ENCODE measurements at places on chromosomes 6 and 20.

- no peak for DNase-seq
Measured at GRCh38 chr6:161064915-161065314, 73.3 kb downstream of the MAP3K4 start.

DNA sequence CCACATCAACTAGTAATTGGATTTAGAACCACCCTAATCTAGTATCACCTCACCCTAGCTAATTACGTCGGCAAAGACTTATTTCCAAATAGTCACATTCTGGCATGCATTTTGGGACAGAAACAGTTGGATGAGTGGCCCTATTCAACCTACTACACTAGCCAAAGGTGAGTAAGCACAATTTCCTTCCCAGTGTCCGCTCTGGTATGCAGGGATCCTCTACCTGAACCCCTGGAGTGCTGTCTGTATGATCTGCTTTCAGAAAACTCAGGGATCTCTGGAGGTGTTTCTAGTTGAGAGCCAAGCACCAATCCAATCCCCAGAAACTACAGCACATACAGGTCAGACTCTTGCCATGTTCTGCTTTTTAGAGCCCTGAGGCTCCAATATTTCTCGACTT lies 717.4 kb upstream of the MANEA start:
- no peak for DNase-seq

- DNase-seq: no peak
Measured at GRCh38 chr6:166693880-166694279, 66.8 kb upstream of the RPS6KA2 start.

- DNase-seq: no peak
Measured at GRCh38 chr20:2612073-2612472, 40.4 kb upstream of the NOP56 start.

- peak; percentile 14 for DNase-seq
Measured at GRCh38 chr6:136226027-136226673, 24.0 kb downstream of the MTFR2 start.

GRCh38 chr6:135128268-135128914 lies 52.7 kb upstream of the MYB start:
- DNase-seq: no peak

DNA sequence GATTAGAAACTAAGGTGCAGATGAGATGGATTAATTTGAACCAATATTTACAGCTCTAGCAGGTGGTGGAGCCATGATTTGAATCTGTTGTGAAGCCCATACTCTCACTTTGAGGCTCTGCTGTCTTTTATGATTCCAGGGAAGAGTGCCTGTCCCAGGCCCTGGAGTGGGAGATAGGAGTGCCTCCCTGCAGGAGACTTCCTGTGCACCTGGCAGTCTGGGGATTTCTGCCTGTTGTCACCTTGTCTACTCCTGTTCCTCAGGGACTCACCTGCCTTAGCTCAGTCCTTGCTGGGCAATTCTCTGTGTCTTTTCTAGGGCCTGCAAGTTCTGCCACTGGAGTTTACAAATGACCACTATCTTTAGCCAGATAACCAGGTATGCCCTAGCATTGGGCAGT lies 46.3 kb downstream of the SCAND1 start:
- DNase-seq: no peak

DNA sequence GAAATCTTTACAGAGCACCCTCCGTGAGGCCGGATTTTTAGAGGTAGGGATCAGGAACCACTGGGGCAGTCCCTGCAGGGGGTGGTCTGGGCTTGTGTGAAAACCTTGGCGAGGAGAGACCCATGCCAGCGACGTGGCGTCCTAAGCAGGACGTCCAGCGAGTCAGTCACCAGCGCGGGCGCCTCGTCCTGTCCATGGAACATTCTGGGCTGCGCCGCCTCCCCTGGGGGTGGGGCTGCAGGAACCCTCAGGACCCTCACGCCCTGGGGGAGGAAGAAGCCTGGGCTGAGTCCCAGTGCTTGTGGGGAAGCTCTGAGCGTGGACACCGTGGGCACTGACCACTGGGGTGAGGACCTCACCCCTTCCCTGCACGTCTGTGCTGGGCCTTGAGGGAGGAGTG lies 25.7 kb upstream of the DACT2 start:
- no peak for DNase-seq

DNA sequence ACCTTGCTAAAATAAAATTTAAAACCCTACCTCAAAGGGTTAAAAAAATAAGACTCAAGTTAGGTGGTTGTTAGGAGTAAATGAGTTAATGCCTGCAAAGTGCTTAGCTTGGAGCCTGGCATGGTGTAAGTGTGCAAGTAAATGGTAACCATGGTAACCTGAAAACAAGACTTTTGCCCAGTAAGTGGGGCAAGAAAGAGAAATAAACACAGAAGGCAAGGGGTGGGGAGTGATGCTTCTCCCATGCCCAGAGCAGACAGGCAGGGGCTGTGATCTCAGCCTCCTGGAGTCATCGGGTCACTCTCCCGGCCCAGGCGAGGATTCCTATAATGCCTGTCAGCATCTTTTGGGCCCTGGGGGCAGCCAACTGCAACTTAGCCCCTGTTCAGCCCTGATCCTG lies 59.2 kb upstream of the SLC32A1 start:
- no peak for DNase-seq

- DNase-seq: no peak
Measured at GRCh38 chr20:32742322-32743236, 688 bp downstream of the COMMD7 start.

DNA sequence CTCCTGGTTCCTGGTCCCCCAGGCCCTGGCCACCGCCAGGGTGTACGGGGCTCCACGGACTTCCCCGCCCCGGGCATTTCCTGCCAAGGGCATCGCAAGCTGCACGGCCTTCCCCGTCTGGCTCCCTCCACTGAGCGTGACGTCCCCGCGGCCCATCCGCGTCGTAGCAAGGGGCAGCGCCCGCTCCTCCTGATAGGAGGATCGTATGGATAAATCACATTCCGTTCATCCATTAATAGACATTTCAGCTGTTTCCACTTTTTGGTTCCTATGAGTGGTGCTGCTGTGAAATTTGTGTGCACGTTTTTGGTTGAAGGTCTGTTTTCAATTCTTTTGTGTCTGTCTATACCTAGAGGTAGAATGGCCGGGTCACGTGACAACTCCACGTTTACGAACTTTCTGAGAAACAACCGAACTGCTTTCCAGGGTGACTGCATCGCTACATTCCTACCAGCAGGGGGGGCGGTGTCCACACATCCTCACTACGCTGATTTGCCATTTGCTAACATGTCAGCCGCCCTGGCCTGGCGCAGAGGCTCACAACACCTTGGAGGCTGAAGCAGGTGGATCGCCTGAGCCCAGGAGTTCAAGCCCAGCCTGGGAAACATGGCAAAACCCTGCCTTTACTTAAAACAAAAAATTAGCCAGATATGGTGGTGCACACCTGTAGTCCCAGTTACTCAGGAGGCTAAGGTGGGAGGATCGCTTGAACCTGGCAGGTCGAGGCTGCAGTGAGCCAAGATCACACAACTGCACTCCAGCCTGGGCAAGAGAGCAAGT lies 37.7 kb downstream of the KCNQ2 start:
- DNase-seq: no peak

DNA sequence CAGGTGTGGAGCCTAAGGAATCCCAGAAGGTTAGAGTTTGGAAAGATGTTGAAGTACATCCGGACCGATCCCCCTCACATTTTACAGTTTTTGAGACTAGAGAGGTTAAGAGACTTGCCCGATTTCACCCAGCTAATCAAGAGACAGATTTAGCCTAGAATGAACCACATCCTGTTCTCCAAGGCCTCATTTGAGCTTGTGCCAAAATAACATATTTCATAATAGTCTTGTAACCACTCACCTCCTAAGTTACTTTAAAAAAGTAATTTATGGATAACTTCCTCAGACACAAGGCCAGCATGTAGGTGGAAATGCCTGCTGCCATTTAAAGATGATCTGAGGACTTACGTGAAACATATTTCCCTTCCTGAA lies 39.8 kb upstream of the ARHGAP18 start:
- peak; percentile 68 for DNase-seq

Measured in AG09309 (cell line).